ENCODE measurements at places on chromosomes 3 and 15.

GRCh38 chr15:92612891-92613290 lies 42.7 kb downstream of the FAM174B start:
- DNase-seq = no peak

DNA sequence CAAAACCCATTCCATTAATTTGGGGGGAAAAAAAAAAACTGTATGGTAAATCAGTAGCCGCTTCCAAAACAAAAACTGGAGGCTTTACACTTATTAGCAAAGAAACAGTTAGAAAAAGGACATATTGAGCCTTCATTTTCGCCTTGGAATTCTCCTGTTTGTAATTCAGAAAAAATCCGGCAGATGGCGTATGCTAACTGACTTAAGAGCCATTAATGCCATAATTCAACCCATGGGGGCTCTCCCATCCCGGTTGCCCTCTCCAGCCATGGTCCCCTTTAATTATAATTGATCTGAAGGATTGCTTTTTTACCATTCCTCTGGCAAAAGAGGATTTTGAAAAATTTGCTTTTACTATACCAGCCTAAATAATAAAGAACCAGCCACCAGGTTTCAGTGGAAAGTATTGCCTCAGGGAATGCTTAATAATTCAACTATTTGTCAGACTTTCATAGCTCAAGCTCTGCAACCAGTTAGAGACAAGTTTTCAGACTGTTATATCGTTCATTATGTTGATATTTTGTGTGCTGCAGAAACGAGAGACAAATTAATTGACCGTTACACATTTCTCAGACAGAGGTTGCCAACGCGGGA lies 9.4 kb upstream of the RPL24 start:
- DNase-seq = peak; percentile 61

DNA sequence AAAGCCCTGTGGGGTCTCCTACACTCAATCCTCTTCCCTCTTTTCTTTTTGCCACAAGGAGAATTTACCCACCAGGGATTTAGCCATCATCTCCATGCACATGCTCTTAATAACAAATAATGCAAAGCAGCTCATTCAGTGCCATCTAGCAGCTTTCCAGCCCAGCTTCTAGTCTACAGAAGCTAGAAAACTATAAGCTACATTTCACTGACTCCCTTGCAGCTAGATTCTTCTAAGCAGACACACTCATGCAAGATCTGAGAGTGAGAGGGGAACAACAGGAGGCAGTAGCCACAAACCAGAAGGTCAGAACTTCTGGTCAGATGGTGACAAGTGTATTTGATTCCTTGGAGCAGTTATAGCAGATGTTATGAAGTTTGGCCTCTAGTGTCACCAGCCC lies 25.5 kb downstream of the OSBPL10 start:
- DNase-seq = no peak

DNA sequence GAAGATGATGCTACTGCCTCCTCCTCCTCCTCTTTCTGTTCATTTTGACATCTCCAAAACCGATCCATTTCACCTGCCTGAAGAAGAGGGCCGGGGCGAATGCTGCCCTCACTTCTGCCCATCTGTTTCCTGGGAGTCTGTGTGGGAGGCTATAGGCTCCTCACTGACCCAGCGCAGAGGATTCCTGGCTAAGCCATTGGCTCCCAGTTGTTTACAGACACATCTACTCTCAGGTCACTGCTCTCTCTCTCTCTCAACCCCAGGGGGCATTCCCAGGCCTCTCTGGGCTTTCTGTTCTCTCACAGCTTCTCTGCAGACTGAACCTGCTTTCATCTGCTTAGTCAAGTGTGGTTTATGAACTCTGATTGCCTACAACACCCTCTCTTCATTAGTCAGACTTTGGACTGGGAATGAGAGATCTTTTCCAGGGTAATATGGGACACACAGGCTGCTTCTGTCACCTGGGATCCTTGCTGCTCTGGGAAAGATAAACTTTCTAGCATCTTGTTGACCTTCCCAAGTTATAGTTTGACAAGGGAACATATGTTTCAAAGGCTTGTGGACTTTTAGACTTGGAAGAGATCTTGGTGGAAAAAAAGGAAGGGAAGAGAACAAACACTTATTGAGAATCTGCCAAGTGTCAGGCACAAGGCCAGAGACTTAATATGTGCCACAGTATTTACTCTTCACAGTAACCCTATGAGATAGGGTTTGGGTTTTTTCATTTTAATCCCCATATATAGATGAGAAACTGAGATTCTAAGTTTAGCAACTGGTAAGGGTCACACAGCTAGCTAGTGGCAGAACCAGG lies 30.2 kb upstream of the USP3 start:
- DNase-seq = peak; percentile 98

DNA sequence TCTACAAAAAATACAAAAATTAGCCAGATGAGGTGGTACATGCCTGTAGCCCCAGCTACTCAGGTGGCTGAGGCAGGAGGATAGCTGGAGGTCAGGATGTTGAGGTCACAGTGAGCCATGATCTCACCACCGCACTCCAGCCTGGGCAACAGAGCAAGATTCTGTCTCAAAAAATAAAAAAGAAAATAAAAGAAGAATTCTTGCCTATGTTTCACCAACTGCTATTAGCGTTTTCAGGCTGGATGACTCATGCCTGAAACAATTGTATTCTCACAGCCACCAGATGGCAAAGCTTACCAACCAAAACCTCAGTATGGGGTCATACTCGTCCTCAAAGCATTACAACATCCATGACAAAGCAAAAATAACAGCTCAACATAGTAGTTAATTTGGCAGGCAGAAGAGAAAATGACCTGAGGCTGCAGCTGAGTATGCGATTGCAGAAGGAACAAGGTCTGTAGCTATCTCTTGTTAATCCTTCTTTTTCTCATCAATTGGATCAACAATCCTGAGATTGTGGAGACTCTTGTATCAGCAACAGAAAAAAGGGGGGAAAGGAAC lies 52.2 kb downstream of the TP53BP1 start:
- DNase-seq = peak; percentile 99

- DNase-seq = no peak
Measured at GRCh38 chr15:40942337-40942854, 10.9 kb upstream of the CHAC1 start.

DNA sequence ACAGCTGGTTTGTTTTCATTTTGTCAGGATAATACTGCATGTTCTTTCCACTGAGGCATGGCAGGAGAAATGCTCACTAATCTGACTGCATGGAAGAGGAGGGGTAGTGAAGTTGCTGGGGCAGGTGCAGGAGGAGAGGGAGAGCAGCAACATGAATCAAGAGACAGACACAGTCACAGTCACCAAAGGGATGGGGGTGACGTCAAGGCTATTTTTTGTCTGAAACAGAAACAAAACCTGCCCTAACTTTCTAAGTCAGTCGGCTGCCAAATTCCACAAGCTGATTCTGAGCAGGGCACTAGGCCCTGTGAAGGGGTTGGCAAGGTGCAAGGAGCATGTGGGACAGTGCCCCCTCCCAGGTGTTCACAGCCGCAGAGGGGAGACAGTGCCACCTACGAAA lies 186.6 kb upstream of the NSMCE3 start:
- DNase-seq = no peak

GRCh38 chr3:149752788-149753136 lies 473 bp upstream of the COMMD2 start:
- no peak for DNase-seq

GRCh38 chr3:46222435-46223161 lies 14.5 kb upstream of the CCR1 start:
- no peak for DNase-seq

DNA sequence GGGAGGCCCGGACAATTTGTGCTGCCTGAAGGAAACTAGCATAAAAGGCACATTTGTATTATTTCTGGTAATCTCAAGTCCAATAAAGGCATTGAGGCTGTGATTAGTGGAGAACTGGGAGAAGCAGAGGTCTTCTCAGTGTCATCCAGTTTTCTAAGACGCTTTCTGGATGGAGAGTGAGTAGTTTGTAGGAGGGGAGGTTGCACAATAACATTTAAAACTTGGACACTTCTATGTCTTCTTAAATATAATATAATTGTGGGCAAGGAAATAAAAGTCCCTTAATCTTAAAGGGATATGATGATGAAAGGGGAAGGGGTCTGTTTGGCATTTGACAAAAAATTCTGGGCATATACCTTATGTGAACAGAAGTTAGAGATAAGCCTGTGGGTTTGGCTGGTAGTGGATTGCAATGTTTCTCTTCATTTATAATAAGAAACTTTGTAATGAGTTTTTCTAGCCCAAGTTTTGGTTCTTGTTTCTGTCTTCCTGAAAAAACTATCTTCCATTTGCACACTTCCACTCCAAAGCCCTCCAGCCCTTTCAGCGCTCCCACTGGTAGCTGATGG lies 291.6 kb upstream of the TGFBR2 start:
- no peak for DNase-seq

GRCh38 chr3:99031778-99032177 lies 130.3 kb upstream of the DCBLD2 start:
- no peak for DNase-seq

GRCh38 chr3:141405025-141405424 lies 36.7 kb downstream of the ZBTB38 start:
- no peak for DNase-seq

DNA sequence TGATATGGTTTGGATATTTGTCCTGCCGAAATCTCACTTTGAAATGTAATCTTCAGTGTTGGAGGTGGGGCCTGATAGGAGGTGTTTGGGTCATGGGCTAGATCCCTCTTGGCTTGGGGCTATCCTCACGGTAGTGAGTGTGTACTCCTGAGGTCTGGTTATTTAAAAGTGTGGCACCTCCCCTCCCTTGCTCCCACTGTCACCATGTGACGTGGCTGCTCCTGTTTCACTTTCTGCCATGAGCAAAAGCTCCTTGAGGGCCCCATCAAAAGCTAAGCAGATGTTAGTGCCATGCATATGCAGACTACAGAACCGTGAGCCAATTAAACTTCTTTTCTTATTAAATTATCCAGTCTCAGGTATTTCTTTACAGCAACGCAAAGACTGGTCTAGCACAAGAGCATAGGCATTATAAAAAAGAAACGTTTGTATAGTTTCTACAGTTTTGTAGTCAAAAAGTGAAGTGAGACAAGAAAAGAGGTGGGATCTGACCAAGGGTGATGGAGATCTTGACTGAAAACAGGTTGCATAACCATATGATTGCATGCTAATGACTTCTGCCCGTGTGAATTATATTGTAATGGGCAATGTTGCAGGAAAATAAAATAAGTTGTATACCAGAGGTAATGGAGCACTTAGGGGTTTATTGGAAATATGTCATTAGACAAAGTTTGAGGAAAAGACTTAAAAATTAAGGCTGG lies 28.5 kb upstream of the CLASP2 start:
- DNase-seq = no peak

- DNase-seq = no peak
Measured at GRCh38 chr3:38707730-38708129, 58.2 kb upstream of the SCN5A start.

DNA sequence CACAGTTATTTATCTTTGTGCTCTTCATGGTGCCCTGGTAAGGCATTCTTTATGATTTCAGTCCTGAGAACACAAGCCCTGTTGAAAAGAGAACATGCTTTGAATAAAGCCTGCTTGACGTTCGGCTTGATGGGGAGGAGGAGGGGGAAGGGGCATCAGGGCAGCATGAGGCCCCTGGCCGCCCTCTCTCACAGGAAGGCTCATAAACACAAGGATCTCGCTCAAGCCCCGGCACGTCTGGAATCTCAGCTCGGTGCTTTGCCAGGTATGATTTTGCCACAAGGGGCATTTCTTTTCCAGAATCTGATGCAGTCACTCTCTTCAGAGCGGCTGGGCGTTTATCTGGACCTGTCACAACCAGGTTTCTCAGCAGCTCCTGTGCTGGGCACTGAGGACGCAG lies 129.4 kb downstream of the DNAJB8 start:
- no peak for DNase-seq

DNA sequence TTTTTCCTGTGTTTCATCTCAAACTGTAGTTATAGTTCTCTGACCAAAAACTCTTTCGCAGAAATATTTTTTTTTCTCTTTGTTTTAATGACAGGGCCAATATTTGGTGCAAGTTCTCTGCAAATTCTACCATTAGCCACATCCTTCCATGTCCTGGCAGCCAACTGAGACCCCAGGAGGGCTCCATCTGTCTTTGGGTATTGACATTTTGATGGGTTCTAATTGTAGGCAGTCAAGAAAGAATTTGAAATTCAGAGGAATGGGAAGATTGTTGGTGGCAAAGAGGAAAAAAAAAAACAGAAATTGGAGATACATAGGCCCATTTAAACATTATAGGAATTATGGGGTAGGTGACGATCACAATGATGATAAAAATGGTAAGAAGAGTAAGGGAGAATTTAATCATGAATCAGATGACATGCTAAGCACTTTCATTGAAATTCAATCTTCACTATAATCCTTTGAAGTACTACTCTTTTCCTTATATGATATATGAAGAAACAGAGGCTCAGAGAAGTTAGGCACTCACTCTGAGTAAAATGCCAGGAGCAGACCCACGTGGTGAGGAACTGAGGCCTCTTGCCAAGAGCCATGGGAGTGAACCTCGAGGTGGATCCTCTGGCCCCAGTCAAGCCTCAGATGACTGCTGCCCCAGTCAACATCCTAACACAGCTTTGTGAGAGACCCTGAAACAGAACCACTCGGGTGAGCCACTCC lies 151.4 kb downstream of the PDZRN3 start:
- no peak for DNase-seq

- no peak for DNase-seq
Measured at GRCh38 chr3:181265750-181266333, 276.3 kb upstream of the DNAJC19 start.

- no peak for DNase-seq
Measured at GRCh38 chr3:170425491-170426239, 7.0 kb downstream of the CLDN11 start.

GRCh38 chr3:114496466-114496865 lies 202.6 kb downstream of the TIGIT start:
- DNase-seq = no peak

DNA sequence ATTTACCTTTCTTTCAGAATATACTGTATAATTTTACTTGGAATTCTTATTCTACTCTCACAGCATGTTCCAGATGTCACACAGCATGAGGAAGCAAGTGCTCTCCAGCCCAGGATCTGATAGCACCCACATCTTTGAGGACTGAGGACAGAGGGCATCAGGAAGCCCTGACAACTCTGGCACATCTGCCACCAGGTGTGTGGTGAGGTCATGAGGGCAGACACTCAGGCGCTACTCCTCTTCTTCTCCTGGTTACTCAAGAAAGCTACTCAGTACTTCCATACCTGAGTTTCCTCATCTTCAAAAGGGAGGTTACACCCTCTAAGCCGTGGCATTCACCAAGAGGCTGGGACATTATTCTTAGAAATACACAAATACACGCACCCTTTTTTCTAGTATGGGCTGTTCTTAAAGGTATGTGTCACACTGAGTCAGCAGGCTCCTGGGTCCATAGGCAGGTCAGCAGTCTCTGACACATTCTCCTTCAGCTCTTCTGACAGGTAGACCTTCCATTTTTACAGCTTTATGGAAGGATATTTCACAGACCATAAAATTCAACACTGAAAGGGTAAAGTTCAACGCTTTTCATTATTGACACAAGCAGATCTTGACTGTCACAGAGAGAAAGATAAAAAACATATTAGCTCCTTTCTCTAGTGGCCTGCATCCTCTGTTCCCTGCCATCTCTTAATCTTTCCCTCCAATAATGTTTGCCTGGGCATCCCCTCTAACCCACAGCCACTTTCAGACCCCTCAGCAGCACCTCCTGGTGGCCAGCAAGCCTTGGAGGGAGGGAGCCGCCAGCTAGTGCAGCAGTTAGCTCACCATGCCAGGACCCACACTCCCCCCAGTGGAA lies 103.2 kb upstream of the TJP1 start:
- DNase-seq = peak; percentile 92
